ENCODE measurements at places on chromosomes 3 and 15.

GRCh38 chr15:74343127-74343796 is 24.2 kb downstream of the CYP11A1 start:
- DNase-seq: no peak

GRCh38 chr3:169581633-169582032 is 81.9 kb downstream of the MECOM start:
- DNase-seq: no peak

- DNase-seq: no peak
Measured at GRCh38 chr3:109070211-109070610, 47.7 kb downstream of the MORC1 start.

DNA sequence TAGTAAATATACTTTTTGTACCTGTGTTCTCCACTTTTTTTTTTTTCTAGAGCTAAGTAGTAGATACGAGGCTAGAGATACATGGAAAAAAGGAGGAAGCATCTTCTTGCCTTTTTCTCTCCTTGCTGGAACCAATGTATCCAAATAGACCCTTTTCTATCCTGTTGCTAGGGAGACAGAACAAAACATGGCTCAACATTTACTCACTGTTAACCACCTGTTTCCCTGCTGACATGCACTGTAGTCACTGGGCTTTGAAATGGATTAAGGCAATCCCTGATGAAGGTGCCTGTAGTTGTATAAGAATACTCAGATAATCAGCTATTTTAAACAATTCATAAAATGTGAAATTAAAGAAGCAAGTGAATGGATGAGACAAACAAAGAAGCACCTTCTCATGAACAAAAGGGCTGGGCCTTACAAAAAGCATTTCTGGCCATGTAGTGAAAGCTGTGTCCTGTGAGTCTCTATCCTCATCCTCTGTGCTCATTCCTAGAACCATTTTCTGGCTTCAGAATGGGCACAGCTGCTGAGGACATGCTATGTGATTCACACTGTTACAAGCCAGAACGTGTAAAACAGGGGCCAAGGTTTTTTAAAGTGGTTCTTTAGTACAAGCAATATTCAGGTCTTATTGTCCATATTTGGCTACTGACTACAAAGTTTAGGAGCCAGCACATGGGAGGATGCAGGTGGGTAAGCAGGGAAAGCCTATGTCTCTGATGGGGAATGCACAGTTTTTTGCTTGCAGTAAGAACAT is 100.4 kb upstream of the NDN start:
- DNase-seq: no peak

- no peak for DNase-seq
Measured at GRCh38 chr15:43329217-43329959, 985 bp downstream of the LCMT2 start.

- DNase-seq: no peak
Measured at GRCh38 chr3:106616556-106616955, 747.7 kb upstream of the CBLB start.

- no peak for DNase-seq
Measured at GRCh38 chr3:10162185-10162584, 2.5 kb upstream of the IRAK2 start.

- DNase-seq: no peak
Measured at GRCh38 chr3:129585949-129586657, 20.4 kb downstream of the PLXND1 start.

GRCh38 chr3:152454076-152454875 is 185.5 kb downstream of the MBNL1 start:
- no peak for DNase-seq

- DNase-seq: no peak
Measured at GRCh38 chr3:13581485-13582365, 32.8 kb downstream of the FBLN2 start.

- DNase-seq: no peak
Measured at GRCh38 chr15:33098094-33099058, 96.1 kb downstream of the FMN1 start.

Measured in central memory CD8-positive, alpha-beta T cell (primary cell).